ENCODE measurements at places on chromosomes 11 and 22.

DNA sequence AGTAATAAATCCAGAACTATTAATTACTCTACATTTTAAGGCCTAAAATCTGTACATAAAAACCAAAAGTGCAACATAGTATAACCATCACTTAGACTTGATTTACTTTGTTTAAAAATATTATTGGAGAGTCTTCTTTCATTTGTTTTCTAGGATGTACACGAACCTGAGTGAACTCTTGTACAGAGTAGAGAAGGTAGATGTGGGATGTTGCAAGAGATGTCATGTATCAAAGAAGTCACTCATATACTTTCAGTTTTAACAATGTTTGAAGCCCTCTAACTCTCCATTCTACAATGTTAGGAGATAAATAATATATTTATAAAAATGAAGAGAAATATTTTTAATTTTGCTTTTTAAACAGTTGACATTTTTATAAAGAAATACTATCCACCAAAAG, 38.6 kb downstream of the SOX6 start:
- no peak for DNase-seq

DNA sequence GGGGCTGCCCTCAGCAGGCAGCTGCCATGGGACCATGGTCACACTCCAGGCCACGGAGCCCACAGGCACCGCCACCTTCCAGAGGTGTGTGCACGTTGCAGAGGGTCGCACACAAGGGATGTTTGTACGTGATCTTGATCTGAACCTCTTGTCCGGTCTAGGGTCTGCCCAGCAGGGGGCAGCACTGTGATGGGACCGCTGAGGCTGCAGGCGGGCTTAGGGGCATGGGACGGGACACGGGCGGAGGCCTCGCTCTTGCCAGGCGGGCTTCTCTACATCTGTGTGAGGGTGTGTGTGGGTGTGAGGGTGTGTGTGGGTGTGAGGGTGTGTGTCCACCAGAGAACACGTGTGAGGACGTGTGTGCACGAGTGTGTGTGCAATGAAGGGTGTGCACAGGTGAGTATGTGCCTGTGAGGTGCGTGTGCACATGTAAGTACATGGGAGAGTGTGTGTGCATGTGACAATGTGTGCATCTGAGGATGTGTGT, 52.4 kb downstream of the CACNA1I start:
- peak; percentile 44 for DNase-seq

- DNase-seq = no peak
Measured at GRCh38 chr11:113436672-113437252, 38.4 kb downstream of the DRD2 start.

DNA sequence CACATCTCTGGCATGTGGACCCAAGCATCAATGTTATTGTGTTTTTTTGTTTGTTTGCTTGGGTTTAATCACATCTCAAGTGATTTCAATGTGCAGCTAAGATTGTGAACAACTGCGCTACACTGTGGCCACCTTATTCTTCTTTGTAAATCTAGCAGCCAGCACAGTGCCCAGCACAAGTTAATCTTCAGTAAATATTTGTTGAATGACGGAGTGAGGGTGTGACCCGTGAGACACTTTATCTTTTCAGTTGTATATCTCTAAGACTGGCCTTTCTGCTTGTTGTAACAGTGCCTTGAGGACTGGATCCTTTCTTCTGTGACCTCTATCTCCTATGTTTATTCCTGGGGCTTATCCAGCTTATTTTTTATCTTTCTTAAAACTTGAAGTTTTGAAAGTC, 21.4 kb upstream of the AMOTL1 start:
- DNase-seq = no peak

DNA sequence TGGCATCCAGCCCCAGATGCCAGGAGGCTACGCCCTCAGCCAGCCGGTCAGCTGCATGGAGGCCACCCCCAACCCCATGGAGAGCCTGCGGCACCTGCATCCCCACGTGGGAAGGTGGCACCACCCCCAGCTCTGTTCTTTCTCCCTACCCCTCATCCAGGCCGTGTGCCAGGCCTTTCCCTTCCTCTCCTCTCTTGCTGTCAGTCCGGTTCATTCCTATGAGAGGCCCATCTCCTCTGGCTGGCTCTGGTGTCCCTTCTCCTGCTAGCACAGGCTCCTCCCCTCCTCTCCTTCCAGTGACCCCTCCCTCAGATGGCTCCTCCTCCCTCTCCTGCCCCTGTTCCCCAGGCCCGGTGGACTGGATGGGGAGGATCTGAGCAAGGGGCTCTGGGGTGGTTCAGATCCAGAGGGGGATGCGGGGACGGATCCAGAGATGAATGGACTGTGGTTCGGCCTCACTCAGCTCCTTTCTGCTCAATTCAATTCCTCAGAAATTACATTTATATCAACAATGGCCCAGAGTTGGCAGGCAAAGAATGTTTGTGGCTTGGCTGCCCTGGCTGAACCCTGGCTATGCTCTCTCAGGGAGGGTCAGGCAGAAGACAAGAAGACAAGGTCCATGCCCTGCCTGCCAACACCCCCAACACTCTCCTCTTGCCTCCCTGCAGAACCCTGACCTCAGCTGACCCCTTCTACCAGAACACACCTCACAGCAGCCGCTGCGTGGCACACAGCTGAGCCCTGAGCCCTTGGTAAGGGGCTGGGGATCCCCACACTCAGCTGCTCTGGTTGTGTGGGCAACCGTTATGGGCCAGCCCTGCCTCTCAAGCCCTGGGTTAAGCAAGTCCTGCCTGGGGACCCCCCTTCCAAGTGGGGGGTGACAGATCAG, 18.5 kb upstream of the LRRC10B start:
- no peak for DNase-seq

DNA sequence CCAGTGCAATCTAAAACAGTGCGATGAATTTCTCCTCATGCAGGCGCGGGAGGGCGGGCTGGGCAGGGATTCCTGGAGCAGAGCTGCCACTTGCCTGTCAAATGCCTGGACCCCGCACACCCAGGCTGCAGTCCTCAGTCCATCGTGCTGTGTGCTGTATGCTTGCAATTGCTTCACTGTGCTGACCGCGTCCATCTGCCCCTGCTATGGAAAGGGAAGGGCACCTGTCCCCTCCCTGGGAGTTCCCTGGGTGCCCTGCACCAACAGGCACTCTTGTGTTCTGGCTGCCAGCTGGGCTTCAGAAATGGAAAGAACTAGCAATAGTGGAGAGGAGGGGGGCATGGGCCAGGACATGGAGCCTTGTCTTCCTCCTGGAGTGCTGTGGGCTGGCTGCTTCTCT, 185.4 kb upstream of the B3GAT1 start:
- DNase-seq = no peak

DNA sequence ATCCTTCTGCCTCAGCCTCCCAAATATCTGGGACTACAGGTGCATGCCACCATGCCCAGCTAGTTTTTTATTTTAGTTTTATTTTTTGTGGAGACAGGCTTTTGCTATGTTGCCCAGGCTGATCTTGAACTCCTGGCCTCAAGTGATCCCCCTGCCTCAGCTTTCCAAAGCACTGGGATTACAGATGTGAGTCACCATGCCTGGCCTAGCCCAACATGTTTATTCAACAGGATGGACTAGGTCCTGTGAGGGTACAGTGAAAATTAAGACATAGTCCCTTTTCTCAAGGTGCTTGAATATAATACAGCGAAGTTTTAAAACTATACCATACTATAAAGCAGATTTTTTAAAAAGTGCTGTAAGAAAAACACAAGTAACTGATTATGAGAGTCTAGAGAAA, 45.2 kb upstream of the EED start:
- DNase-seq = no peak

- DNase-seq = no peak
Measured at GRCh38 chr11:30333405-30333804, 10.5 kb downstream of the ARL14EP start.
